ENCODE measurements at places on chromosomes 7 and 10.

DNA sequence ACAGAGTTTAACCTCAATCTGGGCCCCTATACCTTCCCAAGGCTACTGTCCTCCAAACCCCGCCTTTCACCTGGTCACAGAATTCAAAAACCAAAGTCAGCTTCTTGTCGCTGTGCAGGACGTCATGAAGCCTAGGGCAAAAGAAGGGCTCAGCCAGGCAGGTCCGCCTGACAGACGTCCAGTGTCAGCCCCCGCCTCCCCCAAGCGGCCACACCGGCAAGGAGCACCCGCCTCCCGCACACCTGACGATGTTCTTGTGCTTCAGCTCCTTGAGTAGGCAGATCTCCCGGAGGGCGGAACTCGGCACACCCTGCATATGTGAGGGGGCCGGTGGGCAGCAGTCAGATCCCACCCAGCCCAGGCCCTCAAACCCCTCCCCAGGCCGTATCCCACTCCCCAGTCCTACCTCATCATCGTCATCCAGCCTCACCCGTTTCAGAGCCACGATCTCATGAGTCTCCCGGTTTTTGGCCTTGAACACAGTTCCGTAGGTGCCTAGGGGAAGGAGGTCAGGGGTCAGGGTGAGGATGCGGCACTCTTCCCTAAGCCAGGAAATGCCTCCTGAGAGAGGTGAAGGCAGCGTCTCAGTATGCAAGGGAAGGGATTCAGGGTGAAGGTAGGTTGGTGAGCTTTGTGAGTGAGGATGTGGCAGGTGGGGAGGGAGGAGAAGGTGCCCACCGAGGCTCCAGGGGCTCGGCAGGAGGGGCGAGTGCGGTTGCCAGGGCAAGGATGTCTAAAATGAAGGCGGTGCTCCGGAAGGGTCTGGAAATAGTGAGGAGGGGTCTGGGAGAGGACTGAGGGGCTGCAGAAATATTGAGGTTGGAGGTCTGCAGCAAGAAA lies 811 bp downstream of the CDK5 start:
- no peak for DNase-seq

GRCh38 chr7:116981939-116982338 lies 28.6 kb downstream of the ST7 start:
- DNase-seq: no peak

DNA sequence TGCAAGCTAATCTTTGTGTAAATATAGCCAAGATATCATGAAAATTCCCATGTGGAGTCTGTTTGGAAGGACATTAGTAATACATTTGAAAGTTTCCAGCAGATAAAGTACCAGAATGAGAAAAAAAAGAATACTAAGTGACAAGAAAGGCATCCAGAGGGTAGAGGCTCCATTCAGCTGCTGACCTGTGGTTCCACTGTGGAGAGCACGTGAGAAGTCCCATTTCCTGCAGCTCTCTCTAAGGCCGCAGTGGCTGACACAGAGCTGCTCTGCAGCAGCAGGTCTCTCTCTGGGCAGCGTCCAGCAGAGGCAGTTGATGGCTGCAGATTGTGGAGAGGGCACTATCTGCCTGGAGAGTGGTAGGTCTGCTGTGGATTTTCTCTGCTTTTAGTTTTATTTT lies 100.1 kb upstream of the TMEM72 start:
- no peak for DNase-seq

DNA sequence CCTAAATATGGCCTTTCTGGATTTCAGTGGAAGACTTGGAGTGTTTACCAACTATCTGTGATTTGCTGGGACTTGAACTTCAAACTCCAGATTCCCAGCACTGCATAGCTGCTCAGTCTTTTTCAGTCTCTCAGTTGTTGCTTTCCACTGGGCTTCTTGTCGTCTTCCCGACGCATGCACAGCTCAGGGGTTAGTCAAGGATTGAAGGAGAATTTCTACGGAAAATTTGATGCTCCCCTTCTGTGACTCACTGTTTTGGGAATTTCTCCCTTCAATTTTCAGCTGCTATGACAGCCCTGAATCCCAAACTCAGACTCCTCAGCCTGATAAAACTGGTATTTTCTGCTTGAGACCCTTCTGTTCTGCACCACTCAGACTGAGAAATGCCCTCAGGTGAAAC lies 91.7 kb downstream of the CYP26A1 start:
- DNase-seq: no peak

DNA sequence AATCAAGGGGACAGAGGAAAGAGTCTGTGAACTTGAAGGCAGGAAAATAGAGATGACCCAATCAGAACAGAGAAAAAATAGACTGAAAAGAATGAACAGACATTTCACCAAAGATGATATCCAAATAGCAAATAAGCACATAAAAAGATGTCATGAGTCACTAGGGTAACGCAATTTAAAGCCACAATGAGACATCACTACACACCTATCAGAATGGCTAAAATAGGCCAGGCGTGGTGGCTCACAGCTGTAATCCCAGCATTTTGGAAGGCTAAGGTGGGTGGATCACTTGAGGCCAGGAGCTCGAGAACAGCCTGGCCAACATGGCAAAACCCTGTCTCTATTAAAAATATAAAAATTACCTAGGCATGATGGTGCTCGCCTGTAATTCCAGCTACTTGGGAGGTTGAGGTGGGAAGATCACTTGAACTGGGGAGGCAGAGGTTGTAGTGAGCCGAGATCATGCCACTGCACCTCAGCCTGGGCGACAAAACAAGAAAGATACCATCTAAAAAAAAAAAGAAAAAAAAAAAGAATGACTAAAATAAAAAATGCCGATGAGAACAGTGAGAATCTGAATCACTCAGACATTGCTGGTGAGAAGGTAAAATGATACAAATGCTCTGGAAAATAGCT lies 100.9 kb downstream of the LHPP start:
- DNase-seq: no peak

DNA sequence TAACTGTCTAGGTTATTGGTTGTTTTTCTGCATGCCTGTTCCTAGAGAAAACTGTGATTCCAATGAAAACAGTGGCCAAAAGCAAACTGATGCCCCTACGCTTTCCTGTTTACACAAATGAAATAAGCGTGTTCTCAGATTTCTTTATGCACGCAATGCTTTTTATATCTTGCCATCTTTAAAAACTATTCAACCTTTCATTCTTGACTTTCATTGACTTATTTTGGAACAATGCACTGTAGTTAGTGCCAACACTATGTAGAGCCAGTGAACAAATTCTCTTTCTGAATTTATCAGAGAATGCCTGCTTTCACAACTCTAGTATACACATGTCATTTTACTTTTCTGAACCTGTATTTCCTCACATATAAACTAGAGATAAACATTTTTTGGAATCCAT lies 86.6 kb downstream of the CABCOCO1 start:
- peak; percentile 28 for DNase-seq

GRCh38 chr10:70891627-70892026 lies 3.3 kb upstream of the PCBD1 start:
- no peak for DNase-seq

- peak; percentile 86 for DNase-seq
Observed at GRCh38 chr10:95374597-95375209, 83.9 kb upstream of the PDLIM1 start.

- no peak for DNase-seq
Observed at GRCh38 chr7:132858251-132858650, 223.6 kb downstream of the CHCHD3 start.

DNA sequence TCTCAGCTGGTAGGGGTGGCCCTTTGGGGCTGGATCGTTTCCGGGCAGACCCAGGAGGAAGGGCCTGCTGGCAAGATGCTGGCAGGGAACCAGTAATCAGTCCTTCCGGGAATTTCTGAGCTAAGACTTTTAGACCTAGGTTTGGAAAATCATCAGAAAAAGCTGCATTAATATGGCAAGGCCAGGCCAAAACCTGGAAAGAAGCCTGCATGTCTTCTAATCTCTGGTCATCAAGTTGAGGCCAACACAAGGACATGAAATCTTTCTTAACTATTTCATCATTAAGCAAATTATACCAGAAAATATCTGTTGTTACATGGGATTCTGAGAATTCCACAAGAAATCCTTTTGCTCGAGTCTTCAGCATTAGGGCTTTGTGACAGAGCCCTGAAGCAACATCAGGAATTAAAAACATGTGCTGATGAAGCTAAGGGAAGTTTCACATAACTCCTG lies 19.9 kb downstream of the CPA1 start:
- DNase-seq: no peak

Measured in NCI-H1092 treated with DMSO at 0.1 percent for 48 hours (cell line).